ENCODE measurements at places on chromosomes 5 and 9.
A peak's percentile ranks its signal among the peaks of the same experiment; 100 is the strongest.

- no peak for DNase-seq
These were observed 8.9 kb downstream of the TSSK1B start for GRCh38 chr5:113425909-113426308.

DNA sequence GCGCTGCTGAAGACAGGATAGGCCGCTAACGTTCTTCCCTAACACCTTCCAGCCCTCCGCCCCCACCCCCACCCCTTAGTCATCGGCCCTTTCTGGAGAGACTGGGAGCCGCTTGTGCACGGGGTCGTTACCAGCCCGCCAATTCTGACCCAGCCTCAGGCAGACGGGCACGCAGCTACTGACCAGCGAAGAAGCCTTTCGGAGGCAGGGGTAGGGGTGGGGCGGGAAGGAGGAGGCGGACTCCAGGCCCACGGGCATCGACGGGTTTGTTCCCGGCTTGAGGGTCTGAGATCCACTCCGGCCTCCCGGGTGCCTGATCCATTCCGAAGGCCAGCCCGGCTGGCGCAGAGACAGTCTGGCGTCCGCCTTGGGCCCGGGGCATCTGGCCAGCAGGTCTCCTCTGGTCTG, 729 bp upstream of the HAND1 start:
- no peak for DNase-seq

DNA sequence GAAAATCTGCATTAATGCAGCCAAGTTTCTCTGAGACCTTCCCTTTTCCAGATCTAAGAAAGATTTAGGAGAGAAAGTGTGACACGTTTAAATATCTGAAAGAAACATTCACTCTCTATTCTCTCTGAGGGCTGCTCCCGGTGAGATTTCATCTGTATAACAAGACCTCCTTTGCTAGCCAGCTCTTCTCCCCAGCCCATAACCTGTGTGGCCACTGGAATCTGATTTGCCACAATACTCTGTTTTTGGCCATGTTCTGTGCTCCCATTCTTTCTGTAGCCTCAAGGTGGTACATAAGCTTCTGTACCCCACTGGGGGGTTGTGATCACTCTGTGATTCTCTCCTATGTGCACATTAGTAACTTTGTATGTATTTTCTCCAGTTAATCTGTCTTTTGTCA, 291.0 kb upstream of the SEMA6A start:
- no peak for DNase-seq

- peak; percentile 48 for DNase-seq
These were observed 21.2 kb downstream of the OTULIN start for GRCh38 chr5:14685757-14686156.

DNA sequence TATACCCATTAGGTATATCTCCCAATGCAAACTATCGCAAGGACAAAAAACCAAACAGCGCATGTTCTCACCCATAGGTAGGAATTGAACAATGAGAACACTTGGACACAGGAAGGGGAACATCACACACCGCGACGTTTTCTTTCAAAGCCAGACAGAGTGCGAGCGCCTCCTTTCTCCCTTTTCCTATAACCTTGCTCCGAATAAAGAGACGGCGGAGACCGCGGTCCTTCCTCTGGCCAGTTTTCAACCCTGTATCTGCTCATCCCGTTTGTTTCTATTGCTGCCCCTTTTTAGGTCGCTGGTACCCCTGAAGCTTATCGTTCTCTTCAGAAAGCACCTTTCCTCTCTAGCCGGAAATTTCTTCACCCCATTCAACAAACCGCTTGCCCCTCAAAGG, 1.3 kb downstream of the LVRN start:
- DNase-seq = no peak

DNA sequence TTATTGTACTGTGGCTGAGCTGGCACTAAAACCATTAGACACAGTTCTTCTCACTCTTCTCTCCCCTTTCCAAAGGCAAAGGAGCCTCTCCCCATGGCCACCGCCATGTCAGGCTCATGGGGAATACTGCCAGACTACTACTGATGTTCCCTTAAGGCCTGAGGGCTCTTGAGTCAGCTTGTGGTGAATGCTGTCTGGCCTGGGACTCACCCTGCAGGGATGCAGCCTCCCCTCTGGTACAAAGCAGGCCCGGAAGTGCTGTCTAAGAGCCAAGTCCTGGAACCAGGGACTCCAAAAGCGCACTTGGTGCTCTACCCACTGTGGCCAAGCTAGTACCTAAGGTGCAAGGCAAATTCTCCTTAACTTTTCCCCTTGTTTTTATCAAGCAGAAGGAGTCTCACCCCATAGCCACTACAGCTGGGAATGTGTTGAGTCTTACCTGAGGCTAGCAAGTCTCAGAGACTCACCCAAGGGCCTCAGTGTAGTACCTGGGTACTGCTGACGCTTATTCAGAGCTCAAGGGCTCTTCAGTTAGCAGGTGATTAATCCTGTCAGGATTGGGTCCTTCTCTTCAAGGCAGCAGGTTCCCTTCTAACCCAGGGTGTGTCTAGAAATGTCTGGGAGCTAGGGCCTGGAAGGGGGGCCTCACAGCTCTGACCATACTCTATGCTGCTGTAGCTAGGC, 33.2 kb upstream of the C5orf46 start:
- DNase-seq = no peak

- no peak for DNase-seq
These were observed 8.6 kb upstream of the COL15A1 start for GRCh38 chr9:98935071-98935505.

GRCh38 chr5:142385194-142385593, 60.4 kb upstream of the SPRY4 start:
- no peak for DNase-seq

DNA sequence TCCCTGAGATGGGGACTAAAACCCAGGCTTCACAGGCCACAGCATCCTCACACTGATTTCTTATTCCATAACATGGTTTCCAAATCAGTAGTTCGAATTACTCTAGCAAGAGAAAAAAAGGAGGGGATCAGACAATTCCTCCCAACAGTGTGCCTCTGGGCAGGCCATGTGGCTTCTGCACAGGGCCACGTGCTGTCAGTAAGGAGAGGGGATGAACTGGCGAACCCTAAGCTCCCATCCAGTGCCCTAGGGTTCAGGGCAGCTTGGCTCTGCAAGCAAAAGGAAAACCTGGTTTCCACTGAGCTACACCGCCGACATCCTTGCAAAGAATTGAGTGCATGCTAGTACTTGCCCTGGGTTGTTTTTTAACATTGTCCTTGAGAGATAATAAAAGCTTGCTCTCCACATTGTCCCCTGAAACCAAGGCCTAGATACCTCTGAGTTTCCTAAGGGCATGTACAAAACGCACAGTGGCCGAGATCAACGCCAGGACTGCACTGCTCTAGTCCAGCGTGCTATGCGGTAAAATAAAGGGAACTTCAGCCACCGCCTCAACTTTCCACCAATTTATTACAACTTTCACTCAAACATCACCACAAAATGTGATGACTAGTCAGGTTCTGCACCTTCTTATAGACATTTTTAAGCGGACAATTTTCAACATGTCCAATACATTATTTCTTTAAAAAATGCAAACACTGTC, 4.5 kb downstream of the CAMSAP1 start:
- DNase-seq = peak; percentile 31

DNA sequence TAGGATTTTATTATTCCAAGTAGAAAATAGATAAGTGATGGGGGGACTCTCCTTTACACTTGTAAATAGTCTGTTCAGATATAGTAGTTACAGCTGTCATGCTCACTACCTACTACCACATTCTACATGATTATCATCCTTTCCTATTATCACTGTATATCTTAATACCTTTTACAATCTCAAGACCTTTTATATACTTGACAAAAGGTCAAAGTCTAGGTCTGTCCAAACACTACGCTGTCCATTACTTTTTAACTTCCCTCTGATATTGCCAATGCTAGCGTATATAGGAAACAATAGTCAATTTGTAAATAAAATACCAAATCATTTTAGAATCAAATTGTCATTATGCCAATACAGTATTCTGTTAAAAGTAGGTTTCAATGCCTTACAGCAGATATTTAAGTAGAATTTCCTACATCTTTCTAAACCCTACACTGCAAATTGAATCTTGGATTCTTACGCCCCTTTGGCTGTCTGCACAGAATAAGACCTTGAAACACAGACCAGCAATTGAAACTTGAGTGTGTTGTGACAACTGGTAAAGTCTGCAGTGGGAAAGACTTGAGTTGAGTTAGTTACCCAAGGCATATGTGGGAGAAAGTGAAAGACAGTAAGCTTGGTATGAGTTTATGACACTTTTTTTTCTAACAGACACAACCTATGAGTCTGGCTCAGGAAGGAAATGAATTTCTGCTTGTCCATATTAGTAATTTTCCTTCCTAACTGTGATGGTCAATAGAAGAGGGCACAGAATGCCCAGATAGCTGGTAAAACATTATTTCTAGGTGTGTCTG, 827.6 kb upstream of the ACO1 start:
- DNase-seq = no peak

DNA sequence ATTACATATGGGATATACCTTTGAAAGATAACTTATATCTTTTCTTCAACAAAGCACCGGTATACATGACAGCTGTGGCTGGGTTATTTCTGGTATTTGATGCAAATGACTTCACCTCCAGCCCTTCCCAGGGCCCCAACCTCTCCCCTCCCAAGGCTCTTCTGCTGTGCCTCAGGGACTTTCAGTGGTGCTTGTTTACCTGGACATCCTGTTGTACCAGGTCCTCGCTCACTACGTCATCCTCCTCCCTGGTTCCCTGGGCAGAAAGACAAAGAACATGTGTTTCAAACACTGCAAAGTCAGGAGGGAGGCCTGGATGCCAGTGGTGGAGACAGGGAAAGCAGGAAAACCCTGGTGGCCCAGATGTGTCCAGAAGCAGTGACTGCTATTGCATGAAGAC, 23.4 kb downstream of the ANXA6 start:
- no peak for DNase-seq

DNA sequence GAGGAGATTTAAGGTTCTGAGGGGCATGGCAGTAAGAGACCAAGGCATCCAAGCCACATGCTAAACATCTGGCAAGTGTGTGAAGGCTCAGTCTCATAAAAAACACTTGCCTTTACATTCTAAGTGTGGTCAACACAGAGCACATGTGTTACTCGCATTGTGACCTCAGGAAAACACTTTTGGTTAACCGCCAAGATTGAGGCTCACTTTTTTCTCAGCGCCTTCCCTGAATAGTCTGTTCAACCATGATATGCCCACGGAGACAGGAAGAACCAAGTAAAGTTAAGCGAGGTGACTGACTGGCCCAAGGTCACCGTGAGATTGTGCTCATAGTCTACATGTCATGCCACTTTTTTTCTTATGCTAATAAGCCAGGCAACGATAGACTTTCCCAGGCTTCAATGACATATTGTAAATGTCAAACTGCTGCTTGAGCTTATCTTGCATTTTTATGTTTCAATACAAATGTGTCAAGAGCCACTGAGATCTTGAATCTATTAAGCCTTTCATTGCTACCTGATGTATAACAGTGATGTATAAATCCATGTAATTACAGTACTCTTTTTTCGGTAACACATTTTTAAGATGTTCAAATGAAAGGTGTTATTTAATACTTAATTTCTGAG, 21.1 kb upstream of the IL9 start:
- no peak for DNase-seq

Measured in MV-4-11 (cell line).